ENCODE measurements at places on chromosomes 2 and 18.

DNA sequence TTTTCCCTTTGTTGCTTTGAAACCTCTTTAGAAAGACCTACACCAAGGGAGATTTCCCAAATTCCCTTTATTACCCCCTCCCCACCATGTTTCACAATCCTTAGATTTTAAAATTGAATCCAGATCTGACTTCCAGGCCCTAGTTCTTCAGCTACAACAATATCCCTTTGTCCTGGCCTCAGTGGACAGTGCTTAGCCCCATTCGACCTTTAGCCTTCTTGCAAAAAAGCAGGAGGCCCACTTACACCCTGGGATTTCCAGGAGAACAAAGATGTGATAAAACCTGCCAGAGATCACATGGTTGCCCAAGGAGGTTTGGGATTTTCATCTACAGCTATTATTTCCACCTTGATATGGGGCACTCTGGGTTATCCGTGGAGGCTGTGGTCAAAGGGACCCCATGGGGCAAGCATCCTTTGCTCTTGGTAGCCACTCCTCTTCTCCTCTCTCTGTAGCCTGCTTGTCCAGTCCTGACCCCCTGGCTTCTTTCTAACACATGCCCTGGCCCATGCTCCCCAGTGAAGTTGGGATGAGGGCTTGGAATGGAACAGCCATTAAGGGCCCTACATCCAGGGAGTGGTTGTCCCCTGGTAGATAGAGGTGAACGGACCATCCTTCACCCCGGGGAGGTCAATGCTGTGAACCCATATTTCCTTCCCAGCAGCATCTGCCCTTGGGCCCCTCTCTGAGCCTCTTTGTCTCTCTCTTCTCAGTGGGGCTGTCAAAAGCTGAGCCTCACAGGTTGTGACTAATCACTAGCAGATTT is 267.4 kb downstream of the DYSF start:
- DNase-seq: no peak

GRCh38 chr2:230677201-230677946 is 35.3 kb upstream of the CAB39 start:
- no peak for DNase-seq

DNA sequence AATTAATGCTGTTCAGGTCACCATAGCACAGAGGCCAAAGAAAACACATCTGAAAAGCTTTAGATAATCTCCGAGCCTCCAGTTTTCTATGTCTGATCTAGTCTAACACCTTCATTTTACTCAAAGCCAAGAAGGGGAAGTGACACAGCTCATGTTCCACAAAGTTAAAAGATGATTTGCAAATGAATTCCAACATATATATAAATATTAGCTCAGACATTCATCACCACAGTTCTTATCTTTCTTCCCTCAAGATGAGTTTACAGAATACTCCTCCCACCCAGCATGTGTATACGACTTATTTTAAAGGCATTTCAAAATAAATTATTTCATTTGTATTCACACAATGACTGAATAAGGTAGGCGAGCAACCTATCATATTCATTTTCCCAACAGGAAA is 82.4 kb downstream of the AAK1 start:
- DNase-seq: no peak

- DNase-seq: no peak
Measured at GRCh38 chr2:118865106-118865505, 17.7 kb upstream of the EN1 start.
